ENCODE measurements at places on chromosomes 1 and 21.

DNA sequence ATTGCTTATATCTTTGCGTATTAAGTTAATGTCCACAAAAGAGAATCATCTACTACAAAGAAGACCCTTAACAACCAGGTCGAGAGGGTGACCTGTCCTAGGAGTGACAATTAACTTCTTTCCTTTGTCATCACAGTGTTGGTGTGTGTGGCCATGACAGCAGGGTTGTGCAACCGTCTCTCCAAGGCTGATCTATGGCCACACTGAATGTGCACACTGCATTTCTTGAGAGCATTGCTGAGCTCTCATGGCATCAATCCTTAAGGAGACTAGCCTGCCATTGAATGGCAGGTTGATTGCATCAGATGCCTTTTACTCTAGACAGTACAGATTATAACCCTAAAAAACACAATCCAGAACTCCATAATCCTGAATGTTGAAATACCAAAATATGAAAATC is 86.5 kb upstream of the OLFM3 start:
- no peak for DNase-seq

- DNase-seq: no peak
Observed at GRCh38 chr1:52348704-52349300, 17.2 kb downstream of the CC2D1B start.

DNA sequence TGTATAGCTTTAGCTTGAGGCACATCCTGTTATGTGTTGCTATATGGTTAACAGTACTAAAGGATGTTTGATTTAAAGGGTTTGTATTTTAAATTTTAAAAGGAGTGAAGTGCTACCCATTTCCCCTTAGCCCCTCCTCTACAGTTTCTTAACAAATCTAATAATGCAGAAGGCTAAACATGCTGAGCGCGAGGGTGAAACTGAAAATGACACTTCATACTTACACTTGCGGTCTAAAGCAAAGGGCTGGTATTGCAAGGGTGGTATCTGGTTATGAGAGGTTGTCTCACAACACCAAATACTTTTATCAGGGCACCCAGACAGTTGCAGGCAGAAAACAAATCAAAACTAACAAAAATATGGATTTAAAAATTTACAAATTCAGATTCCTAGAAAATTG is 172.3 kb downstream of the SIPA1L2 start:
- no peak for DNase-seq

DNA sequence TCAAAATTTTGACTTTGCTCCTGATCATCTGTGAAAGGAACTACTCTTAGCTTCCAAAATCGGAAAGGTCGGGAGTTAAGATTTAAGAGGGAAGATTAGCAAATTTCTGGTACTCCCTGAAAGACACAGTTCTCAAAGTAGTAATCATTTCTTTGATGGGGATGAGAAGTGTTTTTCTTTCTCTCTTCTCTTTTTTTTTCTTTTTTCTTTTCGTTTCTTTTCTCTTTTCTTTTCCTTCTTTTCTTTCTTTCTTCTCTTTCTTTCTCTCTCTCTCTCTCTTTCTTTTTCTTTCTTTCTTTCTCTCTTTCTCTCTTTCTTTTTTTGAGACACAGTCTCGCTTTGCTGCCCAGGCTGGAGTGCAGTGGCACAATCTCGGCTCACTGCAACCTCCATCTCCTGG is 5.1 kb upstream of the RAB29 start:
- DNase-seq: no peak

DNA sequence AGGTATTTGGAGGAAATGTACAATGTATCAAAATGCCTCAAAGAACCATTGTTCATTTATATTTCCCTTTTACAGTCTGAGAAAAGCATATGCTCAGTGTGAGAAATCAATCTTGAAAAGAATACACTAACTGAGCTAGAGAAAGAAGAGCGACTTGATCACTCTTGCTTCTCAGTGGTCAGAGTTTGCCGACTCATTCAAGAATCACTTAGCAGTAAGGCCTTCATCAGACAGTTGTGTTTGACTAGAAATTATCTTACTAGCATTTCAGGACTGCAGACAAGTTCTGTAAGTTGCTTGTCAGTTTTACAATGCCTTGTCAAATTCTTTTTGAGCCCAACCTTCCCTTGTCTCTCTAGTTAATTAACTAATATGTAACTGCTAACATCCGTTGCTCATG is 12.9 kb downstream of the RGS18 start:
- DNase-seq: no peak

DNA sequence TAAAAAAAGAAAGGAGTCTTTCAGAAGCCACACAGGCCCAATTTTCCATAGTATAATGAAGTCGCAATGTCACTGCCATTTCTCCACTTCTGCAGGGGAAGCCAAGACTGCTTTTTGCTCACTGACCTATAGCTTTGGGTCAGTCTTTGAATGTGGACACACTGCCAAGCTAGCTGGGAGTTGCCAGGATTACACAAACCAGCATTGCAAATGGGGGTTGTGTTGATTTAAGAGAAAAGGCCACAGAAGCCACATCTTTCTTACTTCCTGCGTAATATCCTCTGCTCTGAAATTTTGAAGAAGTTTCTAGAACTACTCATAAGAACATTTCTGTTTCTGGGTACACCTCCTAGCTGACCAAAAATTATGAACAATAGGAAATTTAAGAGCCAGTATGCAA is 45.8 kb upstream of the SAMSN1 start:
- no peak for DNase-seq

DNA sequence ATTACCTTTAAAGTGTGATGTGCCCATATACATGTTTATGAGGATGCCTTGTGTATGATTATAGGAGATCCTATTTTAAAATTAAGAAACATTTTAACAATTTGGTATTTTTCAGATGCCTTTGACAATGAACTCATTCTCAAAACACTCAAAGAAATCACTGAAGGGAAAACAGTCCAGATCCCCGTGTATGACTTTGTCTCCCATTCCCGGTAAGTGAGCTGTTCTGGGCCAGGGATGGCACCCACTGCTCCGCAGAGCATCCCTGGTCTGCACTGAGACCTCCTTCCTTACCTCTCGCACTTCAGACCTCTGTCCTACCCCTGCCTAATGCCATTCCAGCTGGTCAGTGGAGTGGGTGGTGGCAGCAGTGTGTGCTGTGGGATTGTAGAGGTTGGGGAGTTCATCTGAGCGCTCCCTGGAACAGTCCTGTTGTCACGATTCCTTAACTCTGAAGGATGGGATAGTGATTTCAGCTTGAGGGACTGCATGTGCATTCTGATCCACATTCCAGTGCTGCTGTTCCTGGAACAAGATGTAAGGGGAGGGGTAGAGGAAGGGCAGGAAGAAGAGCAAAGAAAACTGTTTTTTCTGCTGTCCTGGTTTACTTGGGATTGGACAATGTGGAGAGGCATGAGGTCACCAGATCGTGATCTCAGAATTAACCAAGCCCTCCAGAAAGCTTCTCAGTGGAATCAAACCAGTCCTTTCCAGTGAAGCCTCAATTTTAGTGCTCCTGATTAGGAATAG is 63.9 kb downstream of the UCK2 start:
- no peak for DNase-seq

DNA sequence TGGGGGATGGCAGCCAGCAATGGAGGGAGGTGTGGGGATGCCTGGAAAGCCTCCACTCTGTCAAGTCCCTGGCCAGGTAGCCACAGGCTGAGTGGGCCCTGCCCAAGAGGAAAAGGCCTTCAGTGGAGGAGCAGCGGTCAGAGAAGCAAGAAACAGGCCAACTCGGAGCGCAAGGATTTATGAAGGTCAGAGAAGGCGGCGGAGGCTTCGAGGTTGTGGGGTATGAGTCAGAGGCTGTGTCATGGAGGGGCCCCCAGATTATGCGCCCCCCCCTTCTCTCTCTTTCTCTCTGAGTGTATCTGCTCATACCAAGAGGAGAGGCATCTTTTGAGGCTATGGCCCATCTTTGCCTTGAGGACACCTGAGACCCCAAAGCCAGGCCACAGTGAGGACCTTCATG is 99.5 kb downstream of the CASZ1 start:
- DNase-seq: no peak

- no peak for DNase-seq
Observed at GRCh38 chr1:58850636-58851035, 66.8 kb upstream of the JUN start.

GRCh38 chr1:6477039-6477820 is 11.3 kb upstream of the TNFRSF25 start:
- DNase-seq: no peak

DNA sequence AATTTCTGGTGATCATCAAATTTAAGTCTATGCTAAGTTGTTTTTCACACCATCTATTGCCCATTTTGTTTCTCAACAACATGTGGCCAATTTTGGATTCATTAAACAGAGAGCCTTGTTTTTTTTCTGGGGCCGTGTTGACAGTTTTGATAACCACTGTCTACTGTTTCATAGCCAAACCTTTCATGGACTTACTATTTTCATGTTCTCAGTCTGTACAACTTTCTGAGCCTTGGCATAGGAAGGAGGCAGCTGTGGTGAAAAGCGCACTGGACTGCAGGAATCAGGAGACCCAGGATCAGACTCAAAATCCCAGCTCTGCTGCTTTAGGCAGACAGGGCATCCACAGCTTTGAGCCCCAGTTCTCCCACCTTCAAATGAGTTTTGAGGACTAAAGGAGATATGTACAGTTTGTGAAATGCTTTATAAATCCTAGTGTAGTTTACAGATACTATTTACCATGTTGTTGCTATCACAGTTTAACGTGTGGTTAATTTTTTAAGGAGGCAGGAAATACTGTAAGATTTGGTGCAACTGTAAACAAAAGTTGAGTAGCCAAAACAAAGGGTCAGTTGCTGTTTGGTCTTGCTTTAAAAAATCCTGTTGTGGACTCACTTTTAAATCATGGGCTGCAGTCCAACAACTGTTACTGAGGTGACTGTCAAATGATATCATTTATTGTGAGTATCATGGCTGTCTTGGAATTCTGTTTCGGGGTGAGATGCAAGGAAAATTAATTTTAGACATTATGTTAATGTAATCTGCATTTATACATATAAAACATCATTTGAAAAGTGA is 2.9 kb downstream of the MACO1 start:
- DNase-seq: no peak

DNA sequence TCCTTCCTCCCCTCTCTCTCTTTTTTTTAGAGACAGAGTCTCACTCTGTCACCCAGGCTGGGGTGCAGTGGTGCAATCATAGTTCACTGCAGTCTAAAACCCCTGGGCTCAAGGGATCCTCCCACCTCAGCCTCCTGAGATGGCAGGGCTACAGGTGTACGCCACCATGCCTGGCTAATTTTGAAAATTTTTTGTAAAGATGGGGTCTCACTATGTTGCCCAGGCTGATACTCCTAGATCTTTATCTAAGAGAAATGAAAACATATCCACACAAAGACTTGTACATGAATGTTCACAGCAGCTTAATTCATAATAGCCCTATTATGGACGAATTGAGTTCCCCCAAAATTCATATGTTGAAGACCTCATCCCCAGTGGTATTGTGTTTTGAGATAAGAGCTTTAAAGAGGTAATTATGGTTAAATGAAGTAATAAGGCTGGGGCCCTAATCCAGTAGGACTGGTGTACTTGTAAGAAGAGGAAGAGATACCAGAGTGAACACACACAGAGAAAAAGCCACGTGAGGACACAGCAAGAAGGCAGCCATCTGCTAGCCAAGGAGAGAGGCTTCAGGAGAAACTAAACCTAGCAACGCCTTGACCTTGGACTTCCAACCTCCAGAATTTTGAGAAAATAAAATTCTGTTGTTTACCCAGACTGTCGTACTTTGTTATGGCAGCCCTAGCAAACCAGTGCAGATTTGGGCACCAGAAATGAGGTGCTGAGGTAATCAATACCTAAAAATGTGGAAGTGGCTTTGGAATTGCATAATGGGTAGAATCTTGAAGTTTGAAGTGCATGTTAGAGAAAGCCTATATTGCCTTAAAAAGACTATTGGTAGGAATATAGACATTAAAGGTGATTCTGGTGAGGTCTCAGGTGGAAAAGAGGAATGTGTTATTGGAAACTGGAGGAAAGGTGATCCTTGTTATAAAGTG is 13.2 kb downstream of the IFNLR1 start:
- no peak for DNase-seq

- DNase-seq: no peak
Observed at GRCh38 chr1:173245892-173246291, 38.8 kb upstream of the TNFSF4 start.

DNA sequence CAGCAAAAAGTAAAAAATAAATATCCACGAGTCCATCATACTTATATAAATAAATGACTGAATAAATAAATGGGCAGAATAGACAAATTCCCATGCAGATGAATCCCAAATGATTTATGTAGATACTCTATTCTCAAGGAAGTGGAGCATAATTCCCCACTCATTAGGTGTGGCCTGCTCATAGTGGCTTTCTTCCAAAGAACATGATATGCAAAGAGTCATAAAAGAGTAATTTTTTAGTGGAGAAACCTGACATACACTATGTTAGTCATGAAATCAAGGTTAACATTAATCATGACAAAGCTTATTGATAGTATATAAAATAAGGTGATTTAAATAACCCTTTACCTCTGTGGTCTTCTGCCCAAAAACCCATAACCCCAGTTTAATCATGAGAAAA is 298.9 kb downstream of the DPYD start:
- no peak for DNase-seq

- DNase-seq: no peak
Observed at GRCh38 chr1:169528215-169529067, 42.7 kb upstream of the SLC19A2 start.

GRCh38 chr1:29011775-29012174 is 97.4 kb downstream of the EPB41 start:
- DNase-seq: no peak

- DNase-seq: no peak
Observed at GRCh38 chr1:219533280-219533679, 79.6 kb downstream of the ZC3H11B start.

GRCh38 chr1:94614996-94615395 is 73.4 kb upstream of the F3 start:
- no peak for DNase-seq

GRCh38 chr1:75341537-75341936 is 207.3 kb downstream of the LHX8 start:
- no peak for DNase-seq

- no peak for DNase-seq
Observed at GRCh38 chr21:22855581-22855980, 1857.4 kb downstream of the NCAM2 start.

GRCh38 chr1:161491472-161491871 is 13.8 kb upstream of the FCGR2A start:
- no peak for DNase-seq

DNA sequence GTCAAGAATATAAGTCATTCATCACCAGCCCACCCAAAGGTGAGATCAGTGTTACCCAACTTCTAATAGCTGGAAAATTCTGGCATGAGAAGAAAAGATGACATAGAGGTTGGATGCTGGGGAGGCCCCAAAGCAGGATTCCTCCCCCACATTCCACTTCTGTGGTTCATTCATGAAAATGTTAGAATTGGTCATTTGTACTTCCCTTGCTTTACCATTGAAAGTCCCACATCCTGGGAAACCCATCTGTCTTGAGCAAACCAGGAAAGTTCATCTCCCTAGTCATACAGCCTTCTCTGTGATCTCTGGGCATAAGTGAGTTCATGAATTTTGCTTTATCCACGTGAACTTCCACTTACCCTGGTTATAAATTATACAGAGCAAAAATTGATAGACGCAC is 66.8 kb downstream of the SERINC2 start:
- peak; percentile 71 for DNase-seq

- no peak for DNase-seq
Observed at GRCh38 chr1:61921435-61921834, 179.2 kb downstream of the PATJ start.

All from RCC 7860 (cell line).